ENCODE measurements at places on chromosomes 4 and X.
A peak's percentile ranks its signal among the peaks of the same experiment; 100 is the strongest.

GRCh38 chr4:44535981-44536380 lies 87.4 kb upstream of the KCTD8 start:
- DNase-seq, result no peak

GRCh38 chr4:15990570-15991285 lies 27.8 kb upstream of the FGFBP2 start:
- DNase-seq, result no peak

- peak; percentile 48 for DNase-seq
These were observed 2.5 kb downstream of the COQ2 start for GRCh38 chr4:83282049-83282535.

- DNase-seq, result no peak
These were observed 37.5 kb downstream of the HERC3 start for GRCh38 chr4:88629826-88630225.

- DNase-seq, result peak; percentile 5
These were observed 32.5 kb downstream of the SLC10A6 start for GRCh38 chr4:86816501-86817273.

DNA sequence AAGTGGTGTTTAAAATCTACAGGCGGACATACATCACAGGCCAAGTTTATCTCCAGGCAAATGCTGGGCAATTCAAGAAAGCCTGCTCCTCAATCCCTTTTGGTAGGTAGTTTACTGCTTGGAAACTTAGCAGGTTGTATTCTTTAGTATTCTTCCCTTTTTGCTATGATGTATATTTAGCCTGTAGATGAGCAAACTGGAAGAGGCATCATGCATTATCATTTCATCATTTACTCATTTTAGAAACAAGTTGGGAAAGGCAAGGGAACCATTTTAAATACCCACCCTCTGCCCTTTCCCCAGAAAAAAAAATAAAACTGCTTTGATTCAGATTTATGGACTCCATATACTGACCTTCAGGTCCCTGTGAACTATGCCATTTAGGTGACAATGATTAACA lies 213.2 kb downstream of the CAMK2D start:
- no peak for DNase-seq

DNA sequence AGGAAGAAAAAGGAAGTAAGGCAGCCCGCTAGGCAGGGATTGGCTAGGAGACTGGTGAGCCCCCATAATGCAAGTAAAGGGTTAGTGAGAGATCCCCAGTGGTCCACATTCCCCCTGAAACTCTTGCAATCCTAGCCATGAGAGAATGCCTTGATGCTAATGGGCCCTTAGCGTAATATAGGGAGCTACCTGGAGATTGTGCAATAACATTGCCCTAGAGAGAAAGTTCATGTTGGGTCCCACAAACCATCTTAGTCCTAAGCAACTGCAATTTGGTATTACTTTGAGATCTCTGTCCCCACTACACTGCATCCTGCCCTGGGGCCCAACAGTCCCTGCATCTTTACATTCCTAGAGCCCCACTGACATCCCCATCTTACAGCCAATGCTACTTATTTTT lies 188.5 kb downstream of the KLHL4 start:
- DNase-seq, result no peak

DNA sequence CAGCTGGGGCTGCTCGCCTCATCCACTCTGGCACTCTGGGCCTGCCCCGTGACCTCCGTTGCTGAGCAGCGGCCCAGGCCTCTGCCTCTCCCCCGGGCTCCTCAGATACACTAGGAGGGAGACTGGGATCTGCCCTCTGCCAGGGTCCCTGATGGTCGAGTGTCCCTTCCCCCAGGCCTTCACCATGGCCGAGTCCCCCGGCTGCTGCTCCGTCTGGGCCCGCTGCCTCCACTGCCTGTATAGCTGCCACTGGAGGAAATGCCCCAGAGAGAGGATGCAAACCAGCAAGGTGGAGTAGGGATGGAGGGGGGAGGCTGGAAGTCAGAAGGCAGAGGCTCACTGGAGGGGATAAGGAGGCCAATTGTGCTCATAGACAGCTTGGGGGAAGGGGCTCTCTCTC lies 1.7 kb downstream of the GDPD2 start:
- DNase-seq, result no peak

DNA sequence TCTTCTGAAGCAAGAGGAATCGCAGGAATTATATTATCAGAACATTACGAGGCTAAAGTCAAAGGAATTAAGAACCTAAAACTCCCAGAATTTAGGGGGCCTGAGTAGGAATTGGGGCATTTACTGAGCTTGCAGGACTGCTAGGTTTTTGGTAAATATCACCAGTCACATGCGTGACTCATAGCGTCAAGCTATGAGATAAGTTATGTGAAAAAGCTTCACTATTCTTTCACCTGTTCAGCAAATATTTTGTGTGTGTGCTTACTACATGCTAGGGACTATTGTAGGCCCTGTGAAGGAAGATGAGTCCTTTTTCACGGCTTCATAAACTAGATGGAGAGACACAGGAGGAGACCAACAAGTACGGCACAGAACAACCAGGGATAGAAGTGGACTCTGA lies 52.2 kb downstream of the MAGEA10 start:
- no peak for DNase-seq

DNA sequence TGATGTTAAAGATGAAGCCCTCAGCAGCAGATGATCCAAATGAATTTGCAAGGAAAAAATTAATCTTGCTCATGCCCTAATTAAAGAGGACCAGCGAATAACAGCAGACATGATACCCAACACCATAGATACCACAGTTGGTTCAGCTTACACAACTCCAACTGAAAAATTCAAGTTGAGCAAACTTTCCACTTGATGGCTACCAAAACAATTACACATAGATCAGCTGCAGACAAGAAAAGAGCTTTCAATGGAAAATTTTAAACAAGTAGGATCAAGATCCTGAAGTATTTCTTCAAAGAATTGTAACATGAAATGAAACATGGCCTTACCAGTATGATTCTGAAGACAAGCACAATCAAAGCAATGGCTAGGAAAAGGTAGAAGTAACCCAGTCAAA lies 90.0 kb downstream of the KLHL13 start:
- no peak for DNase-seq

GRCh38 chrX:10064736-10065135 lies 92.0 kb upstream of the CLCN4 start:
- DNase-seq, result no peak
